Activated CD8-positive, alpha-beta T cell treated with anti-CD3 and anti-CD28 coated beads, Interleukin-2, amount 10 ng/mL, durations not matched to agents 7 days and 5 days (primary cell): ENCODE measurements at places on chromosomes 3 and 15. TPM values are rescaled to one million over a fixed set of nuclear protein-coding genes. Genes with fewer than 3 reads are reported as not detected.

GRCh38 chr15:33278816-33279612, 31.8 kb upstream of the RYR3 start:
- no peaks in the 10 kb centered on the region for H3K4me1 ChIP-seq
- H3K4me3 ChIP-seq, result no peak overlapping the region
- no peak overlapping the region for H3K27ac ChIP-seq
- H3K27me3 ChIP-seq, result no peaks in the 10 kb centered on the region

GRCh38 chr3:129552287-129553050, 9.5 kb downstream of the H1-8 start:
- no peaks in the 10 kb centered on the region for H3K36me3 ChIP-seq
- peaks cover 20% of the 10 kb centered on the region for H3K27me3 ChIP-seq
- peaks cover 13% of the 10 kb centered on the region for H3K4me1 ChIP-seq
- DNase-seq, result no peak
- H3K27ac ChIP-seq, result no peak overlapping the region
- no peak overlapping the region for H3K4me3 ChIP-seq

DNA sequence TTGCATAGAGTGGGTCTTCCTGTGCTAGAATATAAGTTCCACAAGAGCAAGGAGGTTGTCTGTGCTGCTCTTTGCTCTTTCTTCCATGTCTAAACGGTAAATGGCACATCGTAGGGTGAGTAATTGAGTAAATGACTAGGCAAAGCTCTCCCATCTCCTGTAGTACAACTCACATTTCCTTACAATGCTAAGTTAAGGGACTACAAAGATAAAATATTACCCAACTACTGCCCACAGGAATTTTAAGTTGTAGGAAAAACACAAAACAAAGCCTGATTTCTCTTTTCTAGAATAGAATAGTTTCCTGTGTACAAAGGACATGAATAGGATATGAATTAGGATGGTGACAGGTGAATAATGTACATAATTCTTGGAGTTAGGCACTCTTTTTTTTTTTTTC, 19.9 kb upstream of the LRIG1 start:
- peaks cover 5% of the 10 kb centered on the region for H3K4me1 ChIP-seq
- H3K27me3 ChIP-seq, result peaks cover 25% of the 10 kb centered on the region
- no peaks in the 10 kb centered on the region for H3K36me3 ChIP-seq
- no peak for DNase-seq

GRCh38 chr3:147669077-147669476, 259.9 kb downstream of the ZIC1 start:
- no peaks in the 10 kb centered on the region for H3K36me3 ChIP-seq
- H3K4me1 ChIP-seq, result no peaks in the 10 kb centered on the region
- no peak overlapping the region for H3K4me3 ChIP-seq
- no peak overlapping the region for H3K27ac ChIP-seq
- no peak for DNase-seq

GRCh38 chr3:169362301-169362700, 301.2 kb downstream of the MECOM start:
- H3K4me3 ChIP-seq, result no peak overlapping the region
- H3K36me3 ChIP-seq, result no peaks in the 10 kb centered on the region
- no peak for DNase-seq
- no peaks in the 10 kb centered on the region for H3K4me1 ChIP-seq

GRCh38 chr15:93307513-93307912, 218.5 kb upstream of the RGMA start:
- H3K4me3 ChIP-seq, result no peak overlapping the region
- no peaks in the 10 kb centered on the region for H3K27me3 ChIP-seq
- no peaks in the 10 kb centered on the region for H3K4me1 ChIP-seq
- DNase-seq, result no peak
- no peaks in the 10 kb centered on the region for H3K36me3 ChIP-seq

GRCh38 chr3:139506766-139507165, 30.4 kb upstream of the RBP2 start:
- H3K27me3 ChIP-seq, result no peaks in the 10 kb centered on the region
- no peaks in the 10 kb centered on the region for H3K4me1 ChIP-seq
- no peaks in the 10 kb centered on the region for H3K36me3 ChIP-seq
- H3K27ac ChIP-seq, result no peak overlapping the region
- no peak overlapping the region for H3K4me3 ChIP-seq

Gene FBXO22
- 41.4 TPM for total RNA-seq

Gene C3orf52
- 2.3 TPM for total RNA-seq

Gene CCR9
- not detected for total RNA-seq

Gene RPS27L
- total RNA-seq, result 235 TPM

Gene OSBPL10
- total RNA-seq, result 0.53 TPM

Gene TGM5
- total RNA-seq, result 0.37 TPM
